Stimulated activated CD8-positive, alpha-beta memory T cell treated with anti-CD3 and anti-CD28 coated beads, Interleukin-7, amount 100 ng/mL, for 4 hours (primary cell): ENCODE measurements at places on chromosomes 13 and 19.

DNA sequence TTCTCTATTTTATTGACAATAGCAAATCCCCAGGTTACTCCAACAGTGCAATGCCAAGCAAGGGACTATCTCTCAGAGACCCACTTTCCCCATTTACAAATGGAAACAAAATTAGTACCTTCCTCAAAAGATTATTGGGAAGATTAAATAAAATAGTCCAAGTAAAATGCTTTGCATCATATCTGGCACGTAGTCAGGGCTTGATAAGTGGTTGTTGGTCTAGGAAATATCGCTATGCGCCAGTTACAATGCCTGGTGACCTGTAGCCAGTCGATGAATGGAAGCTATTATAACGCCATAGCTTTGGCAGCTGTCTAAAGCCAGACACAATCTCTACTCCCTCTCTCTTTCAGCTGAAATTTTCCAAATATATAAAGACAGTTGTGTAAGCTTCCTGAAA, 220.3 kb downstream of the RAP2A start:
- DNase-seq: no peak

DNA sequence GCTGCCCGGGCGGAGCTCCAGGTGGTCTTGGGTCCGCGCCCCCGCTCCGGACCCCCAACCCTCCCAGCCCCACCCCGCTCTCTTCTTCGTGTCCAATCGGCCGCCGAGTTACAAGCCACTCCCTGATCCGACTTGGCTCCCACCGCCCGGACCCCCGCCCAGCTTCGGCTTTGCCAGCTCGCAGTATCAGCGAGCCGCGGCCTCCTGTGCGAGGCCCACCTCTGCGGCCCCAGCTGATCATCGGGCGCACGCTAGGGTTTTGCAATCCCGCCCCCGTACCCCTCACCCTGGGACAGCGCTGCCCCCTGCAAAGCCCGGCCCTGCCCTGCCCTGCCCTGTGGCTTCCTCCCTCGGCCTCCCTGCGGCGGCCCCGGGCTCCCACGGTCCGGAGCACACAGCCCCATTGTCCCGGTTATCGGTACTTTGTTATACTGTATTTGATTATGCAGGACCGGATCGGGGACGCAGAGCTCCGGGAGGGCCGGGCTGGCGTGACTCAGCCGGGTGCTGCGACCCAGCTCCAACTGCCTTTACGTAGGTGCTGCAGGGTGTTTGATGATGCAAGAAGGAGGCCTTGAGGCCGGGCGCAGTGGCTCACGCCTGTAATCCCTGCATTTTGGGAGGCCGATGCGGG, 598 bp upstream of the LPAR2 start:
- DNase-seq: peak; percentile 57

GRCh38 chr19:29871143-29871542, 59.4 kb downstream of the CCNE1 start:
- DNase-seq: no peak

GRCh38 chr13:113448885-113449692, 4.2 kb downstream of the ADPRHL1 start:
- peak; percentile 15 for DNase-seq

DNA sequence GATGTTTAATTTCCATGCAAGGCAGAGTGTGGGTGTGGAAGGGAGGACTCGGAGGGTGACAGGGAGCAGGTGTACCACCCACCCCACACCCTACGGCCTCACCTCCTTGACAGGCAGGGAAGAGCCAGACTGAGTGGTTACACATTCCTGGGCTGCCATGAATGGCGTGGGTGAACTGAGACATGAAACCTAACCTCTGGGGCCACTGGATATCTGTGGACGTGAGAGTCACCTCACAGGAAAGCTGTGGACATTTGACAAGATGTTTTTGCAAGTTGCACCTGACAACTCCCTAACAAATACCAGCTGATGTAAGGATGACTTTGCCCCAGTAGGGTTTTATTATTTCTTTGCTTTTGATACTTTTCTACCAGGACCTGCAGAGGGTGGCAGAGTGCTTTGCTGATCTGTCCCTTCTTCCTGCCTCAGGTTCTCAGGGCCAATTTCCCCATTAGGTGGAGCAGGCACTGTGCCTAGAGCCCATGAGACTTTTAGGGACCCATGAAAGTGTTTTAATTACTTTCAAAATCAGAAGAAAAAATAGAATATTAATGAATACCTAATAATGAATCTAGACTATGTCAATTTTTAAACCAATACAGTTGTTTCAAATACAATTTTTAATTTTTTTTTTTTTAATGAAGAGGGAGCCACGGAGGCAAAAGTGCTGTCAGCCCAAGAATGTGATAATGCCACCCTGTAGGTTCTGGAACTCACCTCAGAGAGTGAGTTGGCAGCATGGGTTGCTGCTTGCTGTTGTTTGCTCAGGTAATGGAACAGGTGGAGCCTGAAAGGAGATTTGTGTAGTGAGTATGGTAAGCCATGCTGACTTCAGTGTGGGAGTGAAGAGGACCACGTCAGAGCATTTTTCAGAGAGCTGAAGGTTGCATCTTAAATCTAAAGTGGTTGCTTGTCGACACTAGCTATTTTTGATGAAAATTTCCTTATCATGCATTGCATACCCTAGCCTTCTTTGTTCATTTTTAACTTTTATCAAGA, 58.0 kb upstream of the CYSLTR2 start:
- no peak for DNase-seq

GRCh38 chr19:52391135-52391534, 6.5 kb upstream of the ZNF528 start:
- DNase-seq: no peak

DNA sequence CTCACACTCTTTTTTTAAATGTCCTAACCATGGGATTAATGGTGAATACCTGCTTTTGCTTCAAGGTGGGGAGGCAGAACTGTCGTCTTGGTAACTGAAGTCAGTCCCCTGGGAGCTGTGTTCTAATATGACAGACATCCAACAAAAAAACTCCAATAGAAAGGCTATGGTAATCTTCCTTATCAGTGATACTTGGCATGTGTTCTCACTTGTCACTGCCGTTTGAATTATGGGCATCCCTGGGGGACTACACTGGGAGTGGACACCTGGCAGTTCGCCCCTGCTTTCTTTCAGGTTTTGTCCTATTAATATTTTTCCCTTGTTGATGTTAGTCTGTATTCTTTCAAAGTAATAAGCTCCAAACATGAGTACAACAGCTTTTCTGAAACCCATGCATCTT, 252.6 kb downstream of the SLITRK5 start:
- DNase-seq: no peak

- no peak for DNase-seq
Observed at GRCh38 chr19:19630426-19630825, 2.4 kb upstream of the LPAR2 start.

GRCh38 chr19:48443256-48443655, 2.5 kb upstream of the GRWD1 start:
- DNase-seq: no peak

DNA sequence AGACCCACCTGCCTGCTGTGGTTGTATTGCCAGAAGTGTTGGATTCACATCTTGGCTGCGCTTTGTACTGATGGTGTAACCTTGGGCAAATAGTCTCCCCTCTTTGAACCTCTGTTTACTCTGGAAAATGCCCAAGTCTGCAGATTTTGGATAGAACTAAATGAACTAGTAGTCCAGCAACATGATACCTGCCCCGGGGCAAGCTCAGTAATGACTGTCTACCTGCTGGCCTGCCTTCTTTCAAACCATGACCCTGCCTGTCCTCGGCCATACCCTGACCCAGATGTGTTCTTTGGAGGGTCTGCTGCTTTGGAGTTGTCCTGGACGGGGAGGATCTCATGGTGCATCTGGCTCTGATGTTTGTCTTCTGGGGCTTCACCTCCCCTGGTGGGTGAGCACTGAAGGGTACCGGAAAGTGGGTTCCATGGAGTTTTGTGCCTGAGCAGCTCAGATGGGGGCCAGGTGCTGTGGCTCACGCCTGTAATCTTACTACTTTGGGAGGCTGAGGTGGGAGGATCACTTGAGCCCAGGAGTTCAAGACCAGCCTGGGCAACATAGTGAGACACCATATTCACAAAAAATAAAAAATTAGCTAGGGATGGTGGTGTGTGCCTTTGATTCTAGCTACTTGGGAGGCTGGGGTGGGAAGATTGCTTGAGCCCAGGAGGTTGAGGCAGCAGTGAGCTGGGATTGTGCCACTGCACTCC, 59.5 kb downstream of the TNFRSF19 start:
- no peak for DNase-seq
